Activated T-helper 2 cell treated with anti-CD3 and anti-CD28 coated beads, Interferon-gamma antibody, Interleukin-2, Interleukin-4, amounts not matched to agents 10 μg/mL and 5 μg/mL and 100 μg/mL, durations not matched to agents 14 hours and 24 hours and 36 hours (primary cell): ENCODE measurements at places on chromosomes 3 and 15. TPM values are rescaled to one million over a fixed set of nuclear protein-coding genes. Genes with fewer than 3 reads are reported as not detected.

SPG11 gene
- 71.2 and 75.8 TPM in 2 replicates for total RNA-seq

FANCD2OS gene
- total RNA-seq: not detected in 2 replicates

LYZL4 gene
- not detected in 2 replicates for total RNA-seq

EPHB3 gene
- not detected in 2 replicates for total RNA-seq

GHSR gene
- not detected in 2 replicates for total RNA-seq

CLDN11 gene
- total RNA-seq: 0.18 TPM in 1 of 2 replicates, not detected in the other

CLPX gene
- 53.5 and 59.2 TPM in 2 replicates for total RNA-seq

PXYLP1 gene
- 57.2 and 66.0 TPM in 2 replicates for total RNA-seq

ZBTB47 gene
- 0.16 and 0.44 TPM in 2 replicates for total RNA-seq

GREM1 gene
- total RNA-seq: 0.23 TPM in 1 of 2 replicates, not detected in the other

LXN gene
- total RNA-seq: 25.8 and 27.2 TPM in 2 replicates

CFAP44 gene
- total RNA-seq: 2.0 and 3.1 TPM in 2 replicates

AMT gene
- 3.9 and 5.0 TPM in 2 replicates for total RNA-seq

CXCR6 gene
- 9.3 and 10.7 TPM in 2 replicates for total RNA-seq

TTLL13 gene
- total RNA-seq: 0.34 and 1.3 TPM in 2 replicates

SEMA6D gene
- not detected in 2 replicates for total RNA-seq

HDDC3 gene
- 38.6 and 43.0 TPM in 2 replicates for total RNA-seq

GOLGA6L4 gene
- 1.8 and 2.1 TPM in 2 replicates for total RNA-seq

NECTIN3 gene
- total RNA-seq: 2.2 and 2.6 TPM in 2 replicates

CCNB2 gene
- 57.5 and 59.2 TPM in 2 replicates for total RNA-seq

LCTL gene
- not detected in 2 replicates for total RNA-seq

GP9 gene
- not detected in 2 replicates for total RNA-seq

BBS4 gene
- total RNA-seq: 8.5 and 14.5 TPM in 2 replicates

TRIM71 gene
- total RNA-seq: 0.05 and 0.07 TPM in 2 replicates

DCLK3 gene
- total RNA-seq: not detected in 2 replicates

FETUB gene
- not detected in 2 replicates for total RNA-seq

ZBBX gene
- not detected in 2 replicates for total RNA-seq

SGO1 gene
- 19.2 and 20.8 TPM in 2 replicates for total RNA-seq

CPEB1 gene
- total RNA-seq: not detected in 2 replicates

PTX3 gene
- not detected in 2 replicates for total RNA-seq

RABL3 gene
- 26.6 and 30.8 TPM in 2 replicates for total RNA-seq

EXD1 gene
- not detected in 2 replicates for total RNA-seq

C3orf52 gene
- total RNA-seq: 11.7 and 13.3 TPM in 2 replicates

CDHR4 gene
- total RNA-seq: 0.16 TPM in 1 of 2 replicates, not detected in the other

ST3GAL6 gene
- 0.05 and 0.44 TPM in 2 replicates for total RNA-seq

FAM162A gene
- total RNA-seq: 82.2 and 85.8 TPM in 2 replicates

MYL3 gene
- not detected in 2 replicates for total RNA-seq

HTD2 gene
- 10.1 and 10.5 TPM in 2 replicates for total RNA-seq

MST1R gene
- total RNA-seq: 1.2 and 1.3 TPM in 2 replicates

HES1 gene
- 0.37 and 0.53 TPM in 2 replicates for total RNA-seq

CCR1 gene
- total RNA-seq: 0.41 and 0.51 TPM in 2 replicates

CFAP100 gene
- not detected in 2 replicates for total RNA-seq

ASB7 gene
- total RNA-seq: 18.0 and 19.9 TPM in 2 replicates

PLCH1 gene
- total RNA-seq: 0.09 and 0.25 TPM in 2 replicates

RARB gene
- total RNA-seq: not detected in 2 replicates

LRRC31 gene
- 0.07 TPM in 1 of 2 replicates, not detected in the other for total RNA-seq

ANKRD34C gene
- total RNA-seq: not detected in 2 replicates

CLRN1 gene
- not detected in 2 replicates for total RNA-seq

TUSC7 gene
- not detected in 2 replicates for total RNA-seq

CADM2 gene
- not detected in 2 replicates for total RNA-seq

LMCD1 gene
- 4.4 and 5.0 TPM in 2 replicates for total RNA-seq

ATP10A gene
- total RNA-seq: 40.1 and 44.4 TPM in 2 replicates

SLC25A20 gene
- total RNA-seq: 16.2 and 19.0 TPM in 2 replicates

FOXL2 gene
- not detected in 2 replicates for total RNA-seq

CYP11A1 gene
- total RNA-seq: not detected in 2 replicates

EOMES gene
- total RNA-seq: 5.2 and 5.6 TPM in 2 replicates

LTK gene
- 0.18 and 0.25 TPM in 2 replicates for total RNA-seq

MAGEL2 gene
- total RNA-seq: not detected in 2 replicates

PPIP5K1 gene
- 62.4 and 71.6 TPM in 2 replicates for total RNA-seq
